Activated CD4-positive, alpha-beta T cell treated with anti-CD3 and anti-CD28 coated beads, Interleukin-2, amount 10 ng/mL, durations not matched to agents 24 days and 14 days (primary cell): ENCODE measurements at places on chromosomes 12 and 14.

DNA sequence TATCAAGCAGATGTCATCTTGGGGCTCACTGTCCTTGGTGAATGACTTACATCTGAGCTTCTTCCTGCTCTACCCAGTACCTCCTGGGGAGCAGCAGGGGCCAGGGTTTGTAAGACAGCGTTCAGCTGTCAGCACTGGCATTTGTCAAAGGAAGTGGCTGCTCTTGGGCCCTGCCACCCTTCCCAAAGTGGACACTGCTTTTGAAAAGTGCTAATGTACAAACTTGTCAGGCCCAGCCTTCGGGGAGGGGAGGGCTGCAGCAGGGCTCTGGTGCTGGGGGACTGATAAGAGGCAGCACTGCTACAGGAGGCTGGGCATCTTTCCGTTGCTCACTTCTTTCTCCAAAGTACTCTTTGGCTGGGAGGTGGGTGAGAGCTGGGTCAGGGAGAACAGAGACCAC lies 59.8 kb upstream of the RBM19 start:
- no peak for DNase-seq

DNA sequence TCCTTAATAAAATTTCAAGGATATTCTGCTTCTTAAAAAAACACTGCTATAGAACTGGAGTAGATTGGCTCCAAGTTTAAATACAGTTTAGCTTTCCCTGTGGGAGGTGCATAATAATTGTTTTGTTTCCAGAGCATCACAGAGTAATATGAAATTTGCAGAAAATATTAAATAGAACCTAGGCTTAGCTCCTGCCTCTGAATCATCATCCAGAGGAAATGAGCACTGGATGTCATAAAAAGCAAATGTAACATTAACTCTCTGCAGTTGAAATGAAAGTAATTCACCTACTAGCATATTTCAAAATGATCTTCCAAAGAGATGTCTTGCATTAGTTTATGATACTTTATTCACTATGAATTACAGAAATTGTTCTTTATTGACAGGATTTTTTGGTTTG lies 769.8 kb downstream of the C12orf50 start:
- no peak for DNase-seq

- no peak for DNase-seq
Measured at GRCh38 chr12:84186433-84186832, 726.2 kb downstream of the SLC6A15 start.

DNA sequence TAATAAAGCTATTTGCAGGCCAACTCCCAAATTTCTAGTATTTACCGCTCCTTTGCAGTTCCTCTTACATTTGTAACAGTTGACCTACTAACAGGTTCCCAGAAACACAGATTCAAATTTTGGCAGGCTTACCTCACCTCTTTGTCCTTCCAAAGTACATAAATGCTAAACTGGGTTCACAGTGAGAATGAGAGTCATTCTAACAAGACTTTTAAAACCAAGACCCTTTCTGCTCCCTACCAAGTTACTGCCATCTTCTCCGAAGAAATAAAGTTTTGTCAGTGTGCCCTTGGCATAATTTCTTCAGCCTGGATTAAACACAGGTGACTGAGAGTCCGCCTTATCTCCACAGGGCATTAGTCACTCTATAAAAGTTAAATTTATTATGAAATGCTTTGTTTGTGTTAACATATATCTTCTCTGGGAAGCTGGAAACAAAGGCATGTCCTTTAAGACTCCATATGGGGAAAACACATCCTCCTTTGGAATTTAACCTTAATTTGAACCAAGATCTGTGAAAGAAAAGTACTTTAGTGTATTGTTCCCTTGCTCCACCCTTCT lies 28.2 kb downstream of the FOXA1 start:
- no peak for DNase-seq

- no peak for DNase-seq
Measured at GRCh38 chr14:105218611-105219010, 29.7 kb upstream of the BTBD6 start.

DNA sequence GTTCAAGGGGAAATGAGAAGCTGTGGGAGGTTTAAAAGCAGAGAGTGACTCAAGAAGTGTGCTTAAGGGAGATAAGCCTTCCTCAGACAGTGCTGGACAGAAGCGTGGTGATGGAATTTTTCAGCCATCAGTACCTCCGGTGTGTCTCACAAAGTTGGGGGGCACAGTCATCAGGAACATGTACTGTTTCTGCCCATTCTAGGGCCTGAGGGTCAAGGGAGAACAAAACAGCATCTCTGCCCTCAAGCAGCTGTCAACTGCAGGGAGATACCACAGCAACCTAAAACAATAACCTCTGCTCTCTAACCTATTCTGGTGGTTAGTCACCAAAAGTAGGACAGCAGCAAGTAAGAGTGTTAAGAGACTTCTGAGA lies 2.0 kb upstream of the STON2 start:
- DNase-seq: no peak

DNA sequence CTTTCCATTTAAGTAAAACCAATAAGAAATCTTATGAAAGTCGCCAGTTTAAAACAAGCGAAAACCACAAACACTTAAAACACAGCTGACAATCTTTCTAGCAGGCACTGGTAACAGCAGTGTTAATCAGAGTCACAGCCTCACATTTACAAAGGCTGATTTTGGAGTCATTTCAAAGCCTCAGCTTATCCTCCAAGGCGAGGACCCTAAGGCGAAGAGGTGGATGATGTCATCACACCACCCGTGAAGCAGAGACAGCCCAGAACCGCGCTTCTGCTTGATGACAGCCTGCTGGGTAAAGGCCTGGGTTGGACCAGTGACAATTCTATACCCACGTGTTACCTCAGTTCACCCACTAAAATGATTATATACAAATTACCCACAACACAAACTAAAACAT lies 10.1 kb downstream of the GOLGA3 start:
- no peak for DNase-seq

DNA sequence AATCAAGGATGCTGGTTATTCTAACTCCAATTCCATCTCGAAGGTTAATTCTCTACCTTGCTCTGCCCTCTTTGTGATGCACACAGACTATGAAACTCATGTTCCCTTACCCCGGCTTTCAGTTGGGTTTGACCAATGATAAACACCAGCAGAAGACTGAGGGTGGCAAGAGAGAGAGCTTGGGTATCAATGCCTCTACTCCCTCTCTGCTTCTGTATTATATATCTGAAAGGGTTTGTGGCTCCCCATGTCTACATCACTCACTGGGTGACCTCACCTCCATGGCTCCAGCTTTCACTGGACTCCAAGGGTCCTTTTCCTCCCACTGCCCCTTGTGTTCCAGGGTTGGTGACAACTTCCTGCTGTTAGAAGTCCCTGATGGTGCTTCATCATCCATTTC lies 659.0 kb upstream of the TBX3 start:
- DNase-seq: no peak

DNA sequence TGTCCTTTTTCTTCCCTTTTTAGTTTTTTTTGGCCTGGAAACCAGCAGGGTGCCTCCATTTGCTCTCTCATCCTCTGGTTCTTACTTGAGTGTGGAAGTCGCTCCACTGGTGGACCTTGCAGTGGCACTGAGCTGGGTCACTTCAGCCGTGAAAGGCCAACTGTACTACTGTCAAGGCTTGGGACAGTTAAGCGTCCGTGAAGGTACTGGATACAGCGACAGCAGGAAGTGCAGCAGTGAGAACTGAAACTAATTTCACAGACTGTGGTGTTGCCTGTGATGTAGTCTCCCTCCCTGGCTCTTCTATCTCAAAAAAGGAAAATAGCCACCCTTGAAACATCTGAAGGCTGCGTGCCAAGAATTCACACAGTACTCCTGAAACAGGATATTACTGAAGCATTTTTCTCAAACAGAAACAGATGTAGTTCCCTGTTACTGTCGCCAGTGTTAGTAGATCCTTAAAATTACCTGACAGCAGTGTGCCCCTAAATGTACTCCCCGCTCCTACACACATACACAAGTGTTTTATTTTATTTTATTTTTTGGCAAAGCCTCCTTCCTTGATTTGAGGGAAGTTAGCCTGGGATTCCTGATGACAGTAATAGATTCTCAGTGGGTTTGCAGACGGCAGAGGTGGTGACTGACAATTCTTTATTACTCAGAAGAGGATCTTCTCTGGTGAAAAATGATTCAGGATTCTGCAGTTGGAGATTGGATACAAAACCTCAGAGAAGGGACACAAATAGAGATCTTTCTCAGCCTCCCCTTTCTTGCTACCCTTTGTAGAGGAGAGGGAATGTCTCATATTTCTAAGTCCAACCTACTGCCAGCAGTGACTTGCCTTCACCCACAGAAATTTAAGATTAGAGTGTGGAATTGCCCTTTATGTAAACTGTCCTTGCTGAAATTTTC lies 4.4 kb downstream of the SUSD6 start:
- DNase-seq: peak; percentile 87

- DNase-seq: no peak
Measured at GRCh38 chr14:21985081-21985480, 311.5 kb upstream of the OR4E1 start.

- DNase-seq: no peak
Measured at GRCh38 chr12:54988402-54989054, 4.0 kb upstream of the TESPA1 start.
